ENCODE measurements at places on chromosomes 7 and 10. TPM values are rescaled to one million over a fixed set of nuclear protein-coding genes. Genes with fewer than 3 reads are reported as not detected.
A peak's percentile ranks its signal among the peaks of the same experiment; 100 is the strongest.

Gene TECPR1
- total RNA-seq: 63.9 TPM

Gene TLX1
- total RNA-seq: not detected

DNA sequence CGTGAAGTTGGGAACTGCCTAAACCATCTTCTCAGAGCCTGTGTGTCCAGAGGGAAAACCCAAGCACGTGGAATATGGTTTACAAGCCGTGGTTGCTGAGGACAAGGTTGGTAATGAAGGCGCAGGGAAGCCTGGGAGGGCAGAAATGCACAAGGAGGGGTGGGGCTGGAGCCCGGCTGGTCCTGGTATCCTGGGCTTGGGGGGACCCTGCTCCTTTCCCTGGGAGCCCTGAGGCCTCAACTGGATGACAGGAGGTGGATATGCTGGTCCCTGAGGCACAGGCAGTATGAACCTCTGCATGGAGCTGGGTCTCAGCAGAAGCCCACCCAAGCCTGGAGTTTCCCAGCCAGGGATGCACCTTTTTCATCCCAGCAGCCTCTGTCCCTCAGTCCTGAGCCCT, 80.3 kb upstream of the RET start:
- no peak for DNase-seq
- no peaks in the 10 kb centered on the region for H3K4me1 ChIP-seq
- H3K27me3 ChIP-seq: peaks cover 2% of the 10 kb centered on the region
- no peaks in the 10 kb centered on the region for H3K36me3 ChIP-seq
- H3K4me3 ChIP-seq: no peak overlapping the region

DNA sequence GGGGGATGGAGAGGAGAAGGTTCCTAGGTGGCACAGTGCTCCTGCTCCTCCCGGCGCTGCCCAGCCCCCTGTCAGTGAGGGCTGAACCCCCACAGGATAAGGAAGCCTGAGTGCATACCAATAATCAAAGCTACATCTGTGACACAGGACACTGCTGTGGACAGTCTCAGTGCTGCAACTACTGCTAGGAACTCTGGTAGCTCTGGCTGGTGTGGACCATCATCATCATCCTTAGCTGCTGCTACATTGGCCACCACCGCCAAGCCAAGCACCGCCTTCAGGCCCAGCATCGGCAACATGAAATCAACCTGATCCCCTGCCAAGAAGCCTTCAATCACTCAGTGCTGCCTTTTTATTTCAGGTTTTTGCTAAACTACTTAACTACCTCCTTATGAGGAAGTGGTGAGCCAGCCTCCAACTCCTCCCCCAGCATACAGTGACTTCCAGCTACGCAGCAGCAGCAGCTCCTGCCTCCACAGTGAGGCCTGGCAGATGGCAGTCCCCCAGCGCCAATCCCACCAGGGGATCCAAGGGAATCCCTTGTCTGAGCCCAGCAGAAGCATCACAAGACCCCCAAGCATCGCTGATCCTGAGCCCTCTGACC, 32.1 kb upstream of the SLC26A4 start:
- H3K36me3 ChIP-seq: peaks cover 21% of the 10 kb centered on the region
- peaks cover 15% of the 10 kb centered on the region for H3K4me1 ChIP-seq
- H3K4me3 ChIP-seq: no peak overlapping the region
- H3K27me3 ChIP-seq: no peaks in the 10 kb centered on the region

DNA sequence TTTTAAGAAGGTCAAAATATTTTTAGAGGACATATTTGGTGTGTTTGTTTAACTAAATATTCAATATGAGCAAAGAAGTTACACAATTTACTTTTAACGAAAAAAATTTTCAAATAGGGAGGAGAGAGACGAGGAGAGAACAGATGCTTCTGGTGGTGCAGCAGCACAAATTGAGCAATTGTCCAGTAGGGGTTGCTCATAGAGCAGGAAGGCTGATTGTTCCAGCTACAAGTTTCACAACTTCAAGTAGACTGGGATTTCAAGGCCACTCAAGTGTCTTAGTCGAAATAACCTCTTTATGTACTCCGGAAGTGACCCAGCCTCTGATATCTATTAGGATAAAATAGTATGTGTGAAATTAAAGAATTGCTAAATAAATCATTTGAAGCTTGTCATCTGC, 197.9 kb downstream of the HDAC9 start:
- no peak overlapping the region for H3K4me3 ChIP-seq
- no peaks in the 10 kb centered on the region for H3K4me1 ChIP-seq
- no peak overlapping the region for H3K27ac ChIP-seq
- no peaks in the 10 kb centered on the region for H3K27me3 ChIP-seq
- no peaks in the 10 kb centered on the region for H3K36me3 ChIP-seq

DNA sequence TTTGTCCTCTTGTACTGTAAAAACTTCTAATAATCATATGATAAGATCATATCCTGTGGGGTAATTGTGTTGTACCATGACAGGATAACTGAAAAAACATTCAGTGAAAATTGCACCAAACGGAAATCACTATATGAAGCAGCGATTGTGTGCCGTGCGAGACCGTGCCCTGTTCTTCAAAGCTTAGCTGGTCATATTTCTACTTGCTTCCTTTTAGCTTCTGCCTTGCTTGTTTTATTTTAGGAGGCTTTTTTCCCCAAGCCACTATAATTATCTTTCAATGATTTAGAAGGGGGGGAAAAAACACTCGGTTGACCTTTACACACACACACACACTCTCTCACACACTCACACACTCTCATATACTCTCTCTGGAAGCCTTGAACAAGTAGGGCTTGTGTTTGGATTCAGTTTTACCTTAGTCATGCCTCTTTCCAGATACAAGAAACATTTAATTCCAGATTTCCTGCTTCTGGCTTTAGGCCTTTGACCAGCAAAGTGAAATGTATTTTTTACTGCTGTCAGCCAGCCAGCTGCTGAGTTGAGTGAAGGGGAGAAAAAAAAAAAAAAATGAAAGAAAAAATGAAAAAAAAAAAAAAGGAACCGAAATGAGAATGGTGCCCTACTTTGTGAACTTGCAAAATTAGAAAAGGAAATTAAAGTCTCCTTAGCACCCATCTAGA, 181.4 kb downstream of the ARID5B start:
- H3K4me1 ChIP-seq: peaks cover 81% of the 10 kb centered on the region
- peak overlapping the region; percentile 61 for H3K4me3 ChIP-seq

DNA sequence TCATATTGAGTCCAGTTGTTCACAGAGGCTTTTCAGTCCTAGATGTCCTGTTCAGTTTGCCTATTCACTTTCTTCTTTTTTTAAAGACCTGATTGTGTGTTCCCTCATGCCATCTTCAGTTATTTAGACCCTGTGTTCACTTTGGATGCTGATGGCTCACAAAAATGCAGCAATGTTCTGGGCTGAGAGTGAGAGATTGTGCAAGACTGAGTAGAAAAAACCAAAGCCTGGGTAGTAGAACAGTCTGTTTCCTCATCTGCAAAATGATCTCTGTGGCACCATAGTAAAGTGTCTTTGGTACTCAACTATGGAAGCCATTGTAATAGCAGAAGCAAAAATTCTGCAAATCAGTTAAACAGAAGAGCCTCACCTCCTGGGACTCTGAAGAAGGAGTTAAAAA, 43.2 kb downstream of the AKR1B1 start:
- no peak overlapping the region for H3K27ac ChIP-seq
- no peaks in the 10 kb centered on the region for H3K4me1 ChIP-seq
- H3K4me3 ChIP-seq: no peak overlapping the region
- H3K27me3 ChIP-seq: peaks cover 13% of the 10 kb centered on the region
- no peaks in the 10 kb centered on the region for H3K36me3 ChIP-seq
